ENCODE measurements at places on chromosomes 6 and 20.
A peak's percentile ranks its signal among the peaks of the same experiment; 100 is the strongest.

GRCh38 chr6:145749632-145750031 lies 14.3 kb upstream of the EPM2A start:
- DNase-seq = peak; percentile 35

GRCh38 chr6:167690931-167691330 lies 135.8 kb upstream of the AFDN start:
- DNase-seq = no peak

DNA sequence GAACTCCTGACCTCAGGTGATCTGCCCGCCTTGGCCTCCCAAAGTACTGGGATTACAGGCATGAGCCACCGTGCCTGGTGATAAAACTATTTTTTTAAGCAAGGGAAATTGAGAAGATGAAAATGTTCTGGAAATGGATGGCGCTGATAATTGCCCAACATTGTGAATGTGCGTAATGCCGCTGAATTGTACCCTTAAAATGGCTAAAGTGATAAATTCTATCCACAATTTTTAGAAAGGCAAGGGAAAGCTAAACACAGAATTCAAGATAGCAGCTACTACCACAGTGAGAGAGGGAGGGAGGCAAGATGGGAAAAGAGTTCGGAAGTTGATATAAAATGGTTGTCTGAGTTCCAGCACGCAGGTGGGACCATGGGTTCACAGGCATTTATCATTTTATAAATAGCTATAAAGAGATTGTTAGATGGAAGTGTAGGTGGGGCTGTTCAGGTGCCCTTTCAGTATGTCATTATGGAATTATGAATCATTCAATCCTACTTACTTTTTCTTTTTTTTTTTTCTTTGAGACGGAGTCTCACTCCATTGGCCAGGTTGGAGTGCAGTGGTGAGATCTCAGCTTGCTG lies 8.3 kb downstream of the RIPOR3 start:
- no peak for DNase-seq

DNA sequence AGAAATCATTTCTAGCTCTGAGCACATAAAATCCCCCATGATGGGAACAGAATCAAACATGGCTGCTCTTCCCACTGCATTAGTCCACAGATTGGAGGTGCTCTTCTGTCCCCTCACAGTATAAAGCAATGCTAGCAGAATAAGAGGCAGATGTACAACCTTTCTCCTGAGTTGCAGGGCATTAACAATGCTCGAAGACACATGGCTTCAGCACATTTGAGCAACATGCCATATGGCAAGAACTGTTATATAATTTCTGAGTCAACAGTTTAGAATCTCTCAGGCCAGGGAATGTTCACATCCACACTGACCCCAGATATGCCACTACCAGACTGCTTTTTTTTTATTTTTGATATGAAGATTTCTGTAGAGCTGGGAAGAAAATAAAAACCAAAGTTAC lies 119.6 kb downstream of the KIF13A start:
- no peak for DNase-seq

DNA sequence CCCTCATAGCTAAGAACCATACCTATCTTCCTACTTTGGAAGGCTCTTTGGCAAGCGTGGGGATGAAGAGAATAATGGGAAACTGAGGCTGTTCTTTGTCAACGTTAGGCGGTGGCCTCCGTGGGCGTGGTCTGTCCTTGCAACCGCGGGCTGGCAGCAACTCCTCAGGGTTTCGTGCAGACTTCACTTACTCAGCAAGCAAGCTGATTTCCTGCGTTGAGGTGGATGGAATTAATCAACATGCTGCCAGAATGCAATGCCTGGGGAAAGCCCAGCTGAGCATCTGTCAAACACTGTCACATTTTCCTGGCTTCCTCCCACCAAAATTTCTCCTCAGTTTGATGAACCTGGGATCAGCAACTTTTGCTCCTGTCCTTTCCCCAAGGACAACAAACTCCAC lies 9.2 kb upstream of the IL17F start:
- DNase-seq = peak; percentile 26

DNA sequence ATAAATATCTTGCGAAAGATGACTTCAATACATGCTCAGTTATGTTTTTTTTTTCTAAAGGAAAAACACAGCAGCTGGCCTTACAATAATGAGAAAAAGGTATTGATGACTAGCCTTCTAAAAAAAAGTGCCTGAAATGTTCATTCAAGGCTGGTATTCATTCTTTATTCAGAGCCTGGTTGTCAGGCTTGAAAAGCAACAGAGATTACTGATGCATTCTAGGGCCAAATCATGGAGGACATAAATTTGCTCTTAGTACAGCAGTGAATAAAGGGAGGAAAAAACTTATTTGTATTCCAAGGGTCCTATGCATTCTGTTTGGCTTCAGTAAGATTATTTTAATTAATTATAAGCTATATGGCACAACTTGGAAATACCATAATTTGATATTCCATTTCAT lies 83.5 kb downstream of the WASF1 start:
- no peak for DNase-seq

DNA sequence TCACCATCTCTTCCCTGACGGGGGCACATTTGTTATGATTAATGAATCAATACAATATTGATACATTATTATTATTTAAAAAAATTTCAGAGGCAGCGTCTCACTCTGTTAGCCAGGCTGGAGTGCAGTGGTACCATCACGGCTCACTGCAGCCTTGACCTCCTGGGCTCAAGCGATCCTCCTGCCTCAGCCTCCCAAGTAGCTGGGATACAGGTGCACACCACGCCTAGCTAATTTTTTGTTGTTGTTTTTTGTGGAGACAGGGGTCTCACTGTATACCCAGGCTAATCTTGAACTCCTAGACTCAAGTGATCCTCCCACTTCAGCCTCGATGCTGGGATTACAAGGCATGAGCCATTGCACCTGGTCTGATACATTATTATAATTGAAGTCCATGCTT lies 4.9 kb upstream of the SRC start:
- DNase-seq = no peak
